ENCODE measurements at places on chromosomes 12 and 14. TPM values are rescaled to one million over a fixed set of nuclear protein-coding genes. Genes with fewer than 3 reads are reported as not detected.

GRCh38 chr14:56811593-56812363 is 1.5 kb upstream of the OTX2 start:
- DNase-seq, result no peak

DNA sequence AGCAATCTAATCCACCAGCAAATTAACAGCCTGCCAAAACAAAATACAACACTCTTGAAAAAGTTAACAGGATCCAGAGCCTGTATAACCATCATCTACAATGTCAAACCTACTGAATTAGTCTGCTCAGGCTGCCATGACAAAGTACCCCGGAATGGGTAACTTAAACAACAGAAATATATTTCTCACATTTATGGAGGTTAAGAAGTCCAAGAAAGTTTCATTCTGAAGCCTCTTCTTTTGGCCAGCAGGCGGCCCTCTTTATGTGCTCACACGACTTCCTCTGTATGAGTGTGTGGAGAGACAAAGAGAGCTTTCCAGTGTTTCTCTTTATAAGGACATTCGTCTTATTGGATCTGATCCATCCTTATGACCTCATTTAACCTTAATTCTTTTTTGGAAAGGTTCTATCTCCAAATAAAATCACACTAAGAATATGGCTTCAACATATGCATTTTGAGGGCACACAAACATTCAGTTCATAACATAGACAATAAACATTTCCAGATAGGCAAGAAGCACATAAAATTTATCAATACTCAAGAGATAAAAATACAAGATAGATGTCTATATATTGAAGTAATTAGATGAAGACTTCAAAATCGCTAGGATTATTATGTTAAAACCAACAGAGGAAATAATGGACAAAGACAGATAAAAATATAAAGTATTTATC is 5.9 kb upstream of the RERG start:
- DNase-seq, result no peak

DNA sequence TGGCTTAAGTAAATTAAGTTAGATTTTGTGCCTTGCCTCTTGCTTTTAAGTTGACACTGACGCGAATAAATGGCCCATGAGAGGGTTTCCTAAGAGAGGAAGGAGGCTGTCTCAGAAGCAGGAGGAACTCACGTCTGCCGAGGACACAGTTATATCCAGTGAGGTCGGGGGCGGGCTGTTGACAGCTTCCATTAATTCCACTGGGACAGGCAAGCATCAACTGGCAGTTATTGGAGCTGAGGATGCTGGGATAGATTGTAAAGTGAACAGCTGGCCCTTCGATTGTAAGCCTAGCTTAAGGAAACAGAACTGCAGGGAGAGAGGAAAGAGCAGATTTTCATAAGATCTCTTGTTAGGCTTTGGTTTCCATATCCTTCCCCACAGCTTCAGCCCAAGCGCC is 399.2 kb downstream of the IPO8 start:
- DNase-seq, result no peak

GRCh38 chr12:91804533-91804932 is 341.1 kb downstream of the BTG1 start:
- no peak for DNase-seq

Gene ARHGEF25
- polyA plus RNA-seq, result 37.1 TPM

Measured in right renal pelvis (tissue), 4 donors.